Activated T-helper 1 cell treated with anti-CD3 and anti-CD28 coated beads, Interleukin-2, amount 50 U/mL, for 16 hours (primary cell): ENCODE measurements at places on chromosomes 2 and 18.

DNA sequence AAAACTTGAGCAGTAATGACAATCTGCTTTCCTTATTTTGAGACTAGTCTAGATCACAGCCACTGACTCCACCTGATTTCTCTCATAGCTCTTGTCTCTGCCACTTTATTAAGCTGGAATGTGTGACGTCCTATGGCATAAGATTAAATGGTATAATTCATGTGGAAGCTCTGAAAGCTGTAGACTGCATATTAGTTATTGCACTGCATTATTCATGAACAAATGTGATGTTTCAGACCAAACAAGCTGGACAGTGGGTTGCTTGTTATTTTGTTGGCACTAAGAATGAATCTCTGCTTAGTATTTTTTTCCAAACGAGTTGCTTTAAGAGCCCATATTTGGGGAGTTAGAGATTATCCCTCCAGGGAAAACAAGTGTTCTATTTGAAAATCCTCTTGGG is 1218.5 kb downstream of the SUCLG1 start:
- DNase-seq = no peak

DNA sequence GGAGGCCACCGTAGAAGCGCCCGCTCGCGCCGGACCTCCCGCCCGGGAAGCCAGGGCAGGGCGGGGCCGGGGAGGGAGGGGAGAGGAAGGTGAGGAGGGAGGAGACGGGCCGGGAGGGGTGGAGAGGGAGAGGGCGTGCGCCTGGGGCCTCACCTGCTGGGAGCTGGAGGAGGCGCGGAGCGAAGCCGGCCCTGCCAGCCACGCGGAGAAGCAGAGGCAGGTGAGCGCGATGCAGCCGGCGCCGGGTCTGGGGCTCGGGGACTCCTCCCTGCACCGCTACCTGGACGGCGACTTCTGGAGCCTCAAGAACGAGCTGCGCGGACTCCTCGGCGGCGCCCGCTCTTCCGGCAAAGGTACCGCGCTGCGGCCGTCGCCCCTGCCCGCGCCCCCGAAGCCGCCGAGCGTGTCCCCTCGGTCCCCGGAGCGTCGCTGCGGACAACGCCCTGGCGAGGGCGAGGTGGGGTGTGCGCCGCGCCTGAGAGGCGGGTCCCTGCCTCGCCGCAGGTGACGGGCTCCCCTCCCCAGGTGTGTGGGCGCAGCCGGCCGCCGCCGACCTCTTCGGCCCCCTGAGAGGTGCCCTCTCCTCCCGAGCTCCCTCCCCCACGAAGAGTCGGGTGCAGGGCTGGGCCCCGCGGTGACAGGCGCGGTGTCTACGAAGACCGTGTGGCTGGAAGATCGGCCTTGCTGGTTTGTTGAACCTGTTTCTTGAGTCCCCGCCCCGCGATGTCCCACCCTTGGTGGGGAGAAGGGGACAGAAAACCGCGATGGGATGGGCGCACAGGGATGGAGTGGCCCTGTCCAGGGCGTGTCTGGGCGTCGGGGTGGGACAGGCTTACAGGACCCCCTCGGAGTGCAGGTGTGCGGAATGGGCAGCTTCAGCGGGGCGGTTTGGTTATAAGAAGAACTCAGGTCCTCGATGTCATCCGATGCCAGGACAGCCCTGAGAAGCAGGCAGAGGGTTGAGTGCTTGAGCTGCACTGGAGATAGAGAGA is at the start of gene ACOXL:
Gene ACOXL, plus strand, starts transcription at position 152 of the 992 bp plus-strand sequence. CDS start 35,817 bp downstream, outside the sequence.
- DNase-seq = no peak

- no peak for DNase-seq
These were observed 125.3 kb downstream of the TWIST2 start for GRCh38 chr2:238973038-238973739.

DNA sequence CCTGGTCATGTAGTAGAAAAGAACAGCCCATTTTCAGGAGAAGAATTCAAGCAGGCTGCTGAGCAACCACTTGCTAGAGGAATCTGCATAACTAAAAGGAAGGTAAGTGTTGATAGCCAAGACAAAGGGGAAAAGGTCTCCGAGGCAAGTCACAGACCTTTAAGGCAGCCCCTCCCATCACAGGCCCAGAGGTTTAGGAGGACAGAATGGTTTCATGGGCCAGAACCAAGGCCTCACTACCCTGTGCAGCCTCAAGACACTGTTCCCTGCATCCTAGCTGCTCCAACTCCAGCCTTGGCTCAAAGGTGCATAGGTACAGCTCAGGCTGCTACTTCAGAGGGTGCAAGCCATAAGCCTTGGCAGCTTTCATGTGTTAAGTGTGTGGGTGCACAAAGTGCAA is 238.6 kb upstream of the CYP26B1 start:
- no peak for DNase-seq

GRCh38 chr2:108377815-108378630 is at the start of gene SULT1C4:
Gene SULT1C4 (plus strand): TSS chr2:108377954. CDS start chr2:108378338, 384 bp downstream.
- no peak for DNase-seq

- no peak for DNase-seq
These were observed 5.7 kb upstream of the CELF4 start for GRCh38 chr18:37571266-37571665.

- no peak for DNase-seq
These were observed 77.9 kb upstream of the KLF7 start for GRCh38 chr2:207243601-207244000.

DNA sequence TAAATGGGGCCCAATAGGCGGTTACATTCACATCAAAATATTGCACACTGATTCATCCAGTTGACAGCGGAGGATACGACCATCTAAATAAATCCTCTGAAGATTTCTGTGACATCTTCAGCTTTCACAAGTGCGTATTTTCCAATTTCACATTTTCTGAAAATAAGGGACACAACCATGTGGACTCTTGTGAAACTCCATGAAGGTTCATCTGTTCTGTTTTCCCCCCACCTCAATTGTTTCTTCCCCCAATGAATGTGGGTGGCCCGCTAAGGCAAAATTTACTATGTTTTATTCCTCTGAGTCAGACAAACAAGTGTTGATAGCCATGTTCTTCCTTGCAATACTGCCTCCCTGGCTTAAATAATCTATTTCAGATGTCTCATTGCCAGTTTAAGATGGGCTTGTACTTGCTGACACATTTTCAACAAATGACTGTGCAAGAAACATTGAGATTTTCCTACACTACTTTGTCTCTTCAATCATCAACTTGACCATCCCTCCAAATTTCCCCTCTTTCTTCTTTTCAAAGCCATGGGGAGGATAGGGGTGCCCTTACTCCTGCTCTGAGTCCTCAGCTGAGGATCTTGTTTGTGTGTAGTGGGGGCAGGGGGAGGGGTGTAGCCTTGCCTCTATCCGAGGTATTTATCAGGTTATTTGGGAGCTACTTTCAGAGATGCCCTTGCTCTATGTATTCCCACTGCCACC is 78.2 kb downstream of the BCL11A start:
- no peak for DNase-seq
